ENCODE measurements at places on chromosomes 12 and 14.
A peak's percentile ranks its signal among the peaks of the same experiment; 100 is the strongest.

GRCh38 chr14:92565718-92566115, 52.1 kb downstream of the RIN3 start:
- peaks cover 15% of the 10 kb centered on the region for H3K4me1 ChIP-seq
- H3K4me3 ChIP-seq = no peak overlapping the region
- no peaks in the 10 kb centered on the region for H3K27me3 ChIP-seq
- H3K27ac ChIP-seq = no peak overlapping the region
- no peaks in the 10 kb centered on the region for H3K36me3 ChIP-seq

- peak; percentile 14 for DNase-seq
- peak overlapping the region; percentile 71 for H3K27ac ChIP-seq
- no peak overlapping the region for H3K4me3 ChIP-seq
- H3K4me1 ChIP-seq = peaks cover 12% of the 10 kb centered on the region
- H3K27me3 ChIP-seq = no peaks in the 10 kb centered on the region
Measured at GRCh38 chr14:69543341-69544115, 31.1 kb downstream of the CCDC177 start.

- H3K4me3 ChIP-seq = no peak overlapping the region
- no peak for DNase-seq
- no peaks in the 10 kb centered on the region for H3K27me3 ChIP-seq
- H3K36me3 ChIP-seq = no peaks in the 10 kb centered on the region
- H3K4me1 ChIP-seq = no peaks in the 10 kb centered on the region
Measured at GRCh38 chr14:29752221-29752923, 175.3 kb downstream of the PRKD1 start.

GRCh38 chr12:43482311-43483085, 69.5 kb downstream of the ADAMTS20 start:
- no peaks in the 10 kb centered on the region for H3K27me3 ChIP-seq
- no peaks in the 10 kb centered on the region for H3K36me3 ChIP-seq
- no peak for DNase-seq
- H3K4me3 ChIP-seq = no peak overlapping the region
- no peak overlapping the region for H3K27ac ChIP-seq

GRCh38 chr14:61418746-61419145, 97.4 kb downstream of the PRKCH start:
- no peak overlapping the region for H3K4me3 ChIP-seq
- H3K36me3 ChIP-seq = no peaks in the 10 kb centered on the region
- no peak for DNase-seq
- H3K27ac ChIP-seq = no peak overlapping the region

DNA sequence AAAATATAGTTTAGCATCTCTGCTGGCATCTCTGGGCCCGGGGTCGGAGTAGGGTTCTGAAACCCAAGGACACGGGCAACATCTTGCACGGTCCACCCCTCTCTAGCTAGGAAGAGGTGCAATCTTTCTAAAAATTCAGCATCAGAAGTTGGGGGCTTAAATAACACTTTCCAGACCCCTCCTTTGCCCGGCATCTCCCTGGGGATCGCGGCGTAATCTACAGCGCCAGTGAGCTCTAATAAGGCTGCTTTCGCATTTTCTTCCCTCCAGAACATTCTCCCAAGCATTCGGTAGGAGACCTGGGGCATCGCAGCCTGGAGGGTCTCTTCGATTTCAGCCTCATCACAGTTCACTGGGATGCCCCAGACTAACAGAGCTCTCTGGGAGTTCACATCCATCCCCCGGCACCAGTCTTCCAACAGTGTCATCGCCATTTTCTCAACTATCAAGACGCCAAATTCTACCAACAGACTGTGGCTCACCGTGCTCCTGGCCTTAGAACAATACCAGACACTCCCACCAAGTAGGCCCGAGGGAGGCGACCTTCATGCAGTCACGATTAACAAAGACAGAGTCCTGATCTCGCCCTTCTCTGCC, 880 bp downstream of the PNMA1 start:
- H3K4me3 ChIP-seq = peak overlapping the region; percentile 81
- H3K4me1 ChIP-seq = peaks cover under 1% of the 10 kb centered on the region
- peaks cover 7% of the 10 kb centered on the region for H3K36me3 ChIP-seq
- peak overlapping the region; percentile 93 for H3K27ac ChIP-seq
- no peaks in the 10 kb centered on the region for H3K27me3 ChIP-seq

GRCh38 chr12:25377469-25378177, 126.9 kb upstream of the KRAS start:
- H3K4me3 ChIP-seq = no peak overlapping the region
- no peak overlapping the region for H3K27ac ChIP-seq
- DNase-seq = no peak
- H3K27me3 ChIP-seq = no peaks in the 10 kb centered on the region

GRCh38 chr14:88023658-88024187, 18.8 kb downstream of the GPR65 start:
- no peak overlapping the region for H3K4me3 ChIP-seq
- no peaks in the 10 kb centered on the region for H3K4me1 ChIP-seq
- H3K36me3 ChIP-seq = no peaks in the 10 kb centered on the region
- no peak overlapping the region for H3K27ac ChIP-seq
- H3K27me3 ChIP-seq = no peaks in the 10 kb centered on the region

DNA sequence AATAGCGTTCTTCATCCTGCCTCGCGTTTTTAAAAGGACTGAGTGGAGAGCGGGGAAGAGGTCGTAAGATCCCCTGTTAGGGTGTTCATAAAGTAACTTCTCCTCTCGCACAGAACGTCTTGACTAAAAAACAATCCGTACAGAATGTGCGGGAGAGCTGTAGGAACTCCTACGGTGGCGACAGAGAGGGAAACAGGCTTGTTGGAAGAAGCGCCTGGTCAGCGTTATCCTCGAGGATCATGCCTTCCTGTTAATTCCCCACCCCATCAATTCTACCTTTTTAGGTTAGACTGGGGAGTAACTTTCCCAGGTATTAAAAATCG, 399 bp upstream of the WASHC4 start:
- H3K27me3 ChIP-seq = no peaks in the 10 kb centered on the region
- no peak for DNase-seq
- H3K36me3 ChIP-seq = no peaks in the 10 kb centered on the region
- peak overlapping the region; percentile 95 for H3K4me3 ChIP-seq

DNA sequence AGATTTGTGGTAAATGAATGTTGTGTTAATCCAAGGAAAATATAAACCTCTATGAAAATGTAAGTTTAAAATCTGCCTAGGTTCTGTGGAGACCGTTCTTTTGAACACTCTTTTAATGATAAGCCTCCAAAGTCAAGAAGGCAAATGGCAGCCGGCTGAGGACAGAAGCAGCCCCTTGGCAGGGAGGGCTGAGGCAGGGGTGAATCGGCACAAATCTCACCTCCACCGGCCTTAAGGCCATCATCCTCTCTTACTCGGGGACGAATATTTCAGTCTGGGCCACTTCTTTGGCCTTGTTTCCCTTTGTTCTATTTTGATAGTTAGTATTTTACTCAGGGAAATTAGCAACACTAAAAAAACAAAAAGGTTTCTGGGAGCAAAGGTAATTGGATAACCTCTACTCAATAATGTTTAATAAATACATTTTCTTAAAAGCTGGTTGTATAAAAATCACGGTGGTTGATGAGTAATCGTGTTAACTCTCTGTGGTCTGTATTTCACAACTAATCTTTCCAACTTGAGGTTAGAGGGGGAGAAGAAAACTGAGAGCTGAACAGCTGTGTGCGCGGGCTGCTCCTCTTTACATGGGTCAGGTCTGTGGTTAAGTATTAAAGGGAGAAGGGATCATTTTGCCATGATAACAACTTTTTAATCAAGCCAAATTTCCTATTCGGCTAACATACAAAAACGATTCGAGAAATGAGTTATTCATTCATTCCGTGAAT, 18.6 kb downstream of the LGMN start:
- peaks cover 49% of the 10 kb centered on the region for H3K4me1 ChIP-seq
- H3K36me3 ChIP-seq = peaks cover 33% of the 10 kb centered on the region
- no peaks in the 10 kb centered on the region for H3K27me3 ChIP-seq
- DNase-seq = no peak
